Stimulated activated CD8-positive, alpha-beta memory T cell treated with anti-CD3 and anti-CD28 coated beads, Interleukin-2, amount 100 ng/mL, for 1 hour (primary cell): ENCODE measurements at places on chromosomes 13 and 19.

DNA sequence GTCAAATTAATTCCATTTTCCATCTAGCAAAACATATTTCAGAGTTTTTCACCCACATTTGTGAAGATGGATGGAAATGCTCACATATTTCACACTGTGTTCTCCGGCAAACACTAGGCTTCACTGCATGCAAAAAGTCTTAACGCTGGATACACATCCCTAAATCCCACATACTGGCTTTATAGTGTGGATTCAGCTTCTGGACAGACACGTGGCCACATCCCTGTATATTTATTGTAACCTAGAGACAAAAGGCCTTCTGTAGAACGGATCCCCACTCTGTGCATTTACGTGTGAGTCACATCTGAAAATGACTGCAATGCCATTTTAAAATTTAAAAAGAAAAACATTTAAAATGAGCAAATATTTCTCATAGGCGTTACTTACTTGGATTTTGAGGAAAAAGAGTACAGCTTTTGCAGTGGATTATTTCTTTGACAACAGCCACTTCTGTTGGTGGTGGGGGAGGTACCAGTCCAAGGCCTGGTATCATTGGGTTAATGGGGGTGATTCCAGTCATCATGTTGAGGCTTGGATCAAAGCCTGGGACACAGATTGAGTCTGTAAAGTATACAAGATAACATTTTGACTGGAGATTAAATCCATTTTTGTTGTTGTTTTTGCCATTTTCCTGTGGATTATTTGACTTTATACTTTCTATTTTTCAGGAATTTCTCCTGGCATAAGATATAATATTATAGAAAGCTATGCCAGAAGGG lies 337.7 kb downstream of the DNAJC15 start:
- no peak for DNase-seq

GRCh38 chr13:44362394-44363040 lies 11.1 kb upstream of the SERP2 start:
- DNase-seq, result no peak

DNA sequence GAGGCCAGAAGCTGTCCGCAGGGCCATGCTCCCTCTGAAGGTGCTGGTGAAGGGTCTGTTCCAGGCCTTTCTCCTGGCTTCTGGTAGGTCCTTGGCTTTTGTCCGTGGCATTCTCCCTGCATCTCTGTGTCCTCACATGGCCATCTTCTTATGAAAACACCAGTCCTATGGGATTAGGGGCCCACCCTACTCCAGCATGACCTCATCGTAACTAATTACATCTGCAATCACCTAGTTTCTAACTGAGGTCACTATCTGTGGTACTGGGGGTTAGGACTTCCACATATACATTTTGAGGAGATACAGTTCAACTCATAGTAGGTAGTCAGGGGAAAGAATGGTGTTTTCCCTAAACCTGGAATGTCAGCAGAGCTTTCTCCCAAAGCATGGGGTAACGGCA lies 3.1 kb downstream of the C13orf42 start:
- DNase-seq, result no peak

DNA sequence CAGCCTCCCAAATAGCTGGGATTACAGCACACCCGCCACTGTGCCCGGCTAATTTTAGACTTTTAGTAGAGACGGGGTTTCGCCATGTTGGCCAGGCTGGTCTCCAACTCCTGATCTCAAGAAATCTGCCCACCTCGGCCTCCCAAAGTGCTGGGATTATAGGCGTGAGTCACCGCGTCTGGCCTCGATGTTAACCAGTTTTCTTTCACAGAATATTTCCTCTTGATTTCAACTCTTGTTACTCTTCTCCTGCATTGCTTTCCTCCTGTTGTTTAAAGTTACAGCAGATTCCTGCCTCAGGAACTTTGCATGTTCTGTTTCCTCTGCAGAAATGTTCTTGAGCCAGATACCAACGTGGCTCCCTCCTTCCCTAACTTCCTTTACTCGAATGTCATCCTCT lies 3.7 kb upstream of the PEX11G start:
- no peak for DNase-seq

DNA sequence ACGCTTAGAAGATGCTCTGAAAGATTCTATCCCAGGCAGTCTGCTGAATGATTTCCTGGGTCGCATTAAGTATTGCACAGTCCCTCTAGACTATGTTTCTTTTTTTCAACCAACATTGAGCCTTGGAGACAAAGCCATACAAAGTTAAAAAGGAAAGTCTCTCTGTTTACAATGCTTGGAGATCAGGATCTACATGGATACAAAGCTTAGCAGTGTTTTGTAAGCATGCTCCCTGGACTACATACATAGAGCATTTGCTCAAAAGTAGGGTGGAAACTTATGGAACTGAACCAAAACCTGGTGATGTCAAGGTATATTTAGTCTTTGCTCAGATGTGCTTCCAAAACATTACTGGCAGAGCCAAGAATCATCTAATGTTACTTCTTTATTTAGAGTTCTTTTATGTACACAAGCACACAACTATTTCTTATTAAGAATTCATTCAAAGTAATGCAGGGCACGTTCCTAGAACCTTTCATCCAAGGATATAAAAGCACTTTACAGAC lies 241.2 kb downstream of the ABCC4 start:
- DNase-seq, result no peak

DNA sequence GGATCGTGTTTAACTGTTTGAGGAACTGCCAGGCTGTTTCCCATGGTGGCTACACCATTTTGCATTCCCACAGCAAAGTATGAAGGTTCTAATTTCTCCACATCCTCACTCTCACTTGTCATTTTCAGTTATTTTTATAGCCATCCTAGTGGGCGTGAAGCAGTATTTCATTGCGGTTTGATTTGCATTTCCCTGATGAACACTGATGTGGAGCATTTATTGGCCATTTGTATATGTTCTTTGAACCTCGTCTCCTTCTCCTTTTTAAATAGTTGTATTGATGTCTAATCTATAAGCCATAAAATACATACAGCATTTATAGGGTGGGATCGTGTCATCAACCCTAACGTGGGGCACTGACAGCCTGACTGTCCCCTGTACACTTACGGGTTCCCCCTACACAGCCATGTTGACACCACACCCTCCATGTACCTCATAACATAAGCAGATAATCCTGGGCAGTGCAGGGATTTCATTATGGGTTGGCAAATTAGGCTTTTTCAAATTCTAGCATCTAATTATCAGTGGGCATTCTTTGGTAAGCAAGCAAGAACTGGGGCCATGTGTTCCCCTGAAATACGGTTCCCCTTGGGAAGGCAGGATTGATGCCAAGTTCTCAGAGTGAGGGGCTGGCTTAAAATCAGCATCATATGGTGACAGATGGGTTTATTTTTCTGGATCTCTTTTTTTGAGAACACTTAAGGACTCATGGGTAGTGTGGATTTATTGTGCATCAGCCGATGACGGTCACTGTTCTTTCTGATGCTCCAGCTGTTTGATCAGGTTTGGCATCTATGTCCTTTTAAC lies 11.6 kb upstream of the ZBTB45 start:
- DNase-seq, result no peak

- no peak for DNase-seq
Observed at GRCh38 chr13:44974056-44974793, 15.0 kb downstream of the NUFIP1 start.
